ENCODE measurements at places on chromosomes 4 and X. TPM values are rescaled to one million over a fixed set of nuclear protein-coding genes. Genes with fewer than 3 reads are reported as not detected.

- no peak for DNase-seq
Measured at GRCh38 chr4:138665851-138666250, 349.7 kb upstream of the NOCT start.

GRCh38 chr4:119237642-119238041, 25.1 kb downstream of the USP53 start:
- DNase-seq: no peak

- no peak for DNase-seq
Measured at GRCh38 chr4:186604124-186604807, 48.9 kb upstream of the MTNR1A start.

GRCh38 chr4:8582941-8583654, 2.9 kb downstream of the GPR78 start:
- DNase-seq: no peak

- no peak for DNase-seq
Measured at GRCh38 chr4:169689681-169690080, 68.1 kb downstream of the HPF1 start.

PHOX2B gene
- not detected for total RNA-seq

CWH43 gene
- 0.91 TPM for total RNA-seq

GRCh38 chr4:17580969-17581368, 4.0 kb downstream of the LAP3 start:
- DNase-seq: no peak

ARSJ gene
- 29.3 TPM for total RNA-seq

DNA sequence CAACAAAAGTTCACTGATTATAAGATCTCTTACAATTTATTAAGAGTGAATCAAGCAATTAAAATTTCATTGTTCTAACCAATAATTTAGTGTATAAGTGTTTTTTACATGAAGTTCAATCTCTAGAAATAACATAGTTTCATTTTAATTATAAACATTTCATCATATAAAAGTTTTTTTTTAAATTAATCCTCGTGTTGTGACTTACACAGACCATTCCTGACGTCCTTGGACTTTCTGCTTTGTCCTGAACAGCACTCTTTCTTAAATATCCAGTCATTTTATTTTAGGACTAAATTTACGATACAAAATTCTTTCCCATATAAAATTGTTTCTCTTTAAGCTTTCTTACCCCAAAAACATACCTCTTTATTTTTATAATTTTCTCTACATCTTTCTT, 841.7 kb upstream of the POU3F4 start:
- no peak for DNase-seq
